Urinary bladder (tissue), 4 donors: ENCODE measurements at places on chromosomes 13 and 19. TPM values are rescaled to one million over a fixed set of nuclear protein-coding genes. Genes with fewer than 3 reads are reported as not detected.
A peak's percentile ranks its signal among the peaks of the same experiment; 100 is the strongest.

DNA sequence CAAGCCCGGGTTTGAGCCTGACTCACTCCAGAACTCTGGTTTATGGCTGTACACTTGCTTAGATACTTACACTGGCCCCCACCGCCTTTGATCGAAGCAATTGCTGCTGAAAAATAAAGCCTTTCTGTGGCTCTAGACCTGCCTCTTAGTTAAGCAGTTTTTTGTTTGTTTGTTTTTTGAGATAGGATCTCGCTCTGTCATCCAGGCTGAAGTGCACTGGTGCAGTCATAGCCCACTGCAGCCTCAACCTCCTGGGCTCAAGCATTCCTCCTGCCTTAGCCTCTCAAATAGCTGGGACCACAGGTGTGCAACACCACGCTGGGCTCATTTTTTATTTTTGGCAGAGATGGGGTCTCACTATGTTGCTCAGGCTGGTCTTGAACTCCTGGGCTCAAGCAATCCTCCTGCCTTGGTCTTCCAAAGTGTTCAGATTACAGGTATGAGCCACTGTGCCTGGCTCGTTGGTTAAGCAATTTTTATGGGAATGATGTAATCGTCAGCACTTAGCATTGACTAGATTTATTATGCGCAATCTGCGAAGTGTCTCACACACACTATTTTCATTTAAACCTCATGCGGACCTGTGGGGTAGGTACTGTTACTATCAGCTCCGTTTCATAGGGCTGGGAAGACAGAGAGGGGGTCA, 22.2 kb downstream of the PPP2R1A start:
- DNase-seq, result no peak

Gene KL
- polyA plus RNA-seq, result 4.1 TPM

GRCh38 chr19:16829010-16829821, at the start of gene SIN3B:
Gene SIN3B, plus strand, starts transcription at chr19:16829398. Its CDS starts 23 bp downstream, at chr19:16829421.
- DNase-seq, result peak; percentile 57

DNA sequence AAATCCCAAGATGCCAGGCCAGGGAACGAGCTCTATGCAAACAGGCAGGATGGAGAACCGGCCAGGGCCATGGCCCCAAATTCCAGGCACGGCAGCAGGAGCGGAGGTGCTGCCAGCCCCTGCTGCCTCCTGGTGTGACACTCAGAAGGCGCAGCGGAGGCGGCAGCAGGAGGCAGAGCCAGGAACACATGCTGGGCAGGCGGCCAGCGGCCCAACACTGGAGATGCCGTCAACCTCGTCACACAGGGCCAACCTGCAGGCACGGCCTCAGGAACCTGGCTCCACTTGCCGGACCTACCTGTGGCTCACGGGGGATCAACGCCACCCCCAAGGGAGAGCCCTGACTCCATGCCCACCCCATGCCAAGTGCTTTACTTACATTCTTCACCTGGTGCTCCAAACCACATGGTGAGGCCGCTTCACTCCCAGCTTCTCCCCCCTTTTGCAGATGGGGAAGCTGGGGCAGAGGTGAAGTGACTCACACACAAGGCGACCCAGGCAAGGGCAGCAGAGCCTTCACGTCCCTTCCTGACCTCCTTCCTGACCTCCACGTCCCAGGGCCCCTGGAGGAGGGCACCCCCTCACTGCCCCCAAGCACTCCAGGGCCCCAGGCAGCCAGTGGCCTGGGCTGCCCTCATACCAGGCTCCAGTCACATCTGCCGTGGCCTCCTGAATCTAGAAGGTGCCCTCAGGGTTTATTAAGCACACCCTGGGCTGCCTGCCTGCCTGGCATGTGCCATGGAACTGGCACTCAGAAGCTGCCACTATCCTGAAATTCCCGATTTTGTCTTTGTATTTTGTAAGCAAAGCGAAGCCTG, 43.5 kb downstream of the GGACT start:
- no peak for DNase-seq

GRCh38 chr13:112063807-112064206, 3.1 kb upstream of the SOX1 start:
- no peak for DNase-seq

- DNase-seq, result no peak
Measured at GRCh38 chr13:45178349-45179162, 22.3 kb downstream of the KCTD4 start.

GRCh38 chr13:34459856-34460255, 482.2 kb upstream of the NBEA start:
- no peak for DNase-seq

Gene PAK4
- polyA plus RNA-seq, result 33.1 TPM

- no peak for DNase-seq
Measured at GRCh38 chr19:3544742-3545668, 6.0 kb downstream of the TEKTIP1 start.

- DNase-seq, result no peak
Measured at GRCh38 chr13:111789420-111789819, 277.5 kb upstream of the SOX1 start.

Gene PLIN3
- 74.9 TPM for polyA plus RNA-seq

DNA sequence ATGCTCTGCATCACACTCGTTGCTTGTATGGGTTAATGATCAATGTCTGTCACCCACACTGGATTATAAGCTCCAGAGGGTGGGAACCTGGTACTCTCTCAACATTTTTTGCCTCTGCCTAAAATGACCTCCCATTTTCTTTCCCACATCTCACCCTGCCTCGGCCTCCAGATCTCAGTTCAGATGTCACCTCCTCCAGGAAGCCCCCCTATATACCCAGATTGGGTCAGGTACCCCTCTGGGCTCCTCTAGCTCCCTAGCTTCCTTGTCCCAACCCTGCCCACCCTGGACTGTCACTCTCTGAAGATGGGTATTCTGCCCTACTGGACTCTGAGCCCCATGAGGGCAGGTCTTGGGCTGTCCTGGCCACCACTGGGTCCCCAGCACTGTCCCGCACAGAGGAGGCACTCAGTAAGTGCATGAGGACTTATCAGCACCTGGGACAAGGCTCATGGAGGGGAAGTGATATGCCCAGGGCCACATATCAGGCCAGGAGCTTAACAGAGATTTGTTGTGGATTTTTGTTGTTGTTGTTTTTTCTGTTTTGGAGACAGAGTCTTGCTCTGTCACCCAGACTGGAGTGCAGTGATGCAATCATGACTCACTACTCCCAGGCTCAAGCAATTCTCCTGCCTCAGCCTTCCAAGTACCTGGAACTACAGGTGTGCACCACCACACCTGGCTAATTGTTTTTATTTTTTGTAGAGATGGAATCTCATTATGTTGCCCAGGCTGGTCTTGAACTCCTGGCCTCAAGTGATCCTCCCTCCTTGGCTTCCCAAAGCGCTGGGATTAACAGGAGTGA, 23.8 kb downstream of the PRKD2 start:
- DNase-seq, result no peak

Gene GRK1
- 0.03 TPM for polyA plus RNA-seq

GRCh38 chr13:67914535-67914934, 684.4 kb upstream of the PCDH9 start:
- no peak for DNase-seq

DNA sequence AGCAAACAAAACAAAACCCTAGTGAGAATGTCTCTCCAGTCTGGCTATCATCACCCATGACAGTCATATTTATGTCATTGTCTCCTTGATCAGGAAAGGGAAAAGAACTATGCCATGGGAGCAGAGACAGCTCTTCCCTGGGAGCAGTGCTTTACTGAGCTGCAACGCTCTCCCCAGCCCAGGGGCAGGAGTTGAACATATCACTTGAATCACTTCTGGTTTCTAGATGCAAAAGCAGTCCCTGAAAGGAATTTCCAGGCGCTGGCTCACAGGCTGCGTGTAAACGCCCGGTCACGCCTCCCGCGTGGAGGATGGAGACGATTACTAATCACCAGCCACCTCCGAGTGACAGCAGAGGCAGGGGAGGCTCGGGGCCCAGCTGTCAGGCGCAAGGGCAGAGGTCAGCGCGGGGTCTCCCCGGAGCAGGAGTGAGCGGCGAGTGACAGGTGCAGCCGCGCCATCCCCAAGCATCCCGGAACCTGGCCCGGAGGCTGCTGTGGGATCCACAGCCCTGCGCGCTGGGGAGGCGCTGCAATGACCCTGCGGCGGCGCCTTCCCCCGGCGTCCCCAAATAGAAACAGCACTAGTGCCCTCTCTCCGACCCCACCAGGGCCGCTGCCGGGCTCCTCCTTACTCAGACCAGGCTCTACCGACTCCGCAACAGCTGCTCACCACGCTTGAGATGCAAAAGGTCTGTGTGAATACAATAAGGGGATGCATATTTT, 23.5 kb upstream of the DCLK1 start:
- no peak for DNase-seq

Gene ZNF229
- polyA plus RNA-seq, result 3.4 TPM

Gene GPR4
- 3.7 TPM for polyA plus RNA-seq

Gene ZNF296
- polyA plus RNA-seq, result 0.65 TPM

Gene ZNF708
- polyA plus RNA-seq, result 3.7 TPM

Gene FOXA3
- polyA plus RNA-seq, result 0.11 TPM

Gene PSG2
- polyA plus RNA-seq, result not detected

GRCh38 chr13:32135655-32136054, 104.1 kb downstream of the FRY start:
- no peak for DNase-seq

GRCh38 chr13:23928985-23929384, 31.7 kb upstream of the C1QTNF9B start:
- no peak for DNase-seq

DNA sequence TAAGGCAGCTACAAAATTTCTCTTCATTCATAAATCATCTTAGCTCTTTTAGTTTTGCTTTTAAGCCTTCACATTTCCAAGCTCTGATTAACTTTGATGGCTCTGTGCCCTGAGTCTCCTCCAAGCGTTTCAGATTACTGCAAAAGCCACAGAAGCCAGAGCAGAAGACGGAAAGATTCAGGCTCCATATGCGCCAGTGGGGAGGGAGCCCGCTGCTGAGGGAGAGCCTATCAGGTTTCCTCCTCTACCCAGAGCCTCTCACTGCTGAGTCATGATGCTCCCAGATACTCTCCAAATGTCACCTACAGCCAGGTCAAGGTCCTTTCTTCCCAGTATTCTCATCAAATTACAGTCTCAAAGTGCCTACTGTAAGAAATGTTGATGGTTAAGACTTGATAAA, 193.6 kb downstream of the RAP2A start:
- peak; percentile 48 for DNase-seq

GRCh38 chr13:26600343-26600742, 42.9 kb downstream of the WASF3 start:
- no peak for DNase-seq

DNA sequence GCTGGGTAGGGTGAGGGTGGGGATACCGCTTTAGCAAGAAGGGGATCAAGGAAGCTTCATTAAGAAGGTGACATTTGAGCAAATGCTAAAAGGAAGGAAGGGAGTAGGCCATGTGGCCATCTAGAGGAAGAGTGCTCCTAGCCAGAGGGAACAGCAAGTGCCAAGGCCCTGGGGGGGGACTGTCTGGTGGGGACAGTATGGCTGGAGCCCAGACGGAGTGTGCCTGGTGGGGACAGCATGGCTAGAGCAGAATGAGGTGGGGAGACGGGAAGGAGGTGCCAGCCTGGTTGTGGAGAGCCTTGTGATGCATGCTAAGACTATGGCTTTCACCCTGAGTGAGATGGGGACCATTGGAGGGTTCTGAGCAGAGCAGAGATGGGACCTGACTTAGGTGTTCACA, 2.1 kb upstream of the TGFB1 start:
- DNase-seq, result no peak

DNA sequence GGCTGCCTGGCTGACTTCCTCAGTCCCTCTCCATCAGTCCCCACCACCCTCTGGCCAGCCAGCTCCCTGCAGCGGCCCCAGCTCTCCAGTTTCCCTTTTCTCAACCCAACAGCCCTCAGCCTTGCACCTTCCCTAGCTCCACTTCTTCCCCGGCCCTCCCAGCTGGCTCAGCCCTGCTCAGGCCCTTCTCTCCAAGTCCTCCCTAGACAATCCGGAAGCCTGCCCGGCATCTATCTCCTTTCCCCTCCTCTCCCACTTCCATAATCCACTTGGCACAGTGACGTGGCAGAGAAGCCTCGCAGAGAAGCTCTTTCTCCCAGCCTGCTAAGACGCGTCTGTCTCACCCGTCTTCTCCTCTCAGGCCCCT, 1.1 kb downstream of the UBXN6 start:
- peak; percentile 21 for DNase-seq

Gene LCP1
- polyA plus RNA-seq, result 26.7 TPM

DNA sequence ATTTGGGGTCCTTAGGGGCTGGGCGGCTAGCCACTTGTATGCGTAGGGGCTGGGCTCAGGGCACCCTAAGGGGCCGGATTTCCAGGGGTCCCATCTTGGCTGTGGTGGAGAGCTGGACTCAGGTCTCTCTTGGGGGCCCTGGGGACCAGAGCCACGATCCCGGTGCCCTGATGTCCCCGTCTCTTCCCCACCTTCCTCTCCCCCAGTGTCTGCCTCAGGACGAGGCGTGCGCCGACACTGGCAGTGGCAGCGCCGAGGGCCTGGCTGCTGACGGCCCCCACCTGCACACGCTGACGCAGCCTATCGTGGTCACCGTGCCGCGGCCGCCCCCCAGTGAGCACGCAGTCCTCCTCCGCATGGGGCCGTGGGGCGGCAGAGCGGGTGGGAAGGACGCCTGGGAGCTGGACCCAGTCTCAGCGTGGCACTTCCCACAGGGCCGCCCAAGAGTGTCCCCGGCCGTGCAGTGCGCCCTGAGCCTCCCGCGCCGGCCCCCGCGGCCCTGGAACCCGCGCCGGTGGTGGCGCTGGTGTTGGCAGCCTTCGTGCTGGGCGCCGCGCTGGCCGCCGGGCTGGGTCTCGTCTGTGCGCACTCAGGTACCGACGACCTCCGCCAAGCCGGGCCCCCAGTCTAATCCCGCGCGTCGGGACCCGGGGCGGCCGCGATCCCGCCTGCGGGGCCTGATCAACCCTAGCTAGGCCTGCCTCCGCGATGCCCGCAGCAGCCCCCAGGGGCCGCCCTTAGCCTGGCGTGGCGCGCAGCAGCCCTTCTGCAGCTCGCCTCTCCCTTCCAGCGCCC, 2.7 kb upstream of the SNAPC2 start:
- DNase-seq, result no peak

DNA sequence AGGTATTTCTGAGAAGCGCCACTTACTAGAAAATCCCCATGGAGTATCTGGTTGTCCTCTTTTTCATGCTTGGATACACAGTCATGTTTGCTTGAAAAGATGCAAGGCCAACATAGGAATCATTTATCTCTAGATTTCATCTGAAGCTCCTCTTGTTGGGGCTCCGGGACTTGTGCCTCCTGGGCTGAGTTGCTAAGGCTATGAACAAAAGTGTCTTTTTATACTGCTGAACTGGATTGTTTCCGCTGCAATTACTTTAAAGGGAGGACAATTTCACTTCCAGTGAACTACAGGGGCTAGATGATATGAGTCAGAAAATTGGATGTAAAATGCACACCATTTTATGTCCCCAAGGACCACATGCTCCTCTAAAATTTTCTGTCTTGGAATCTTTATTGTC, 114.1 kb downstream of the TNFSF13B start:
- DNase-seq, result no peak

- DNase-seq, result no peak
Measured at GRCh38 chr13:58434943-58435342, 803.4 kb downstream of the PCDH17 start.

Gene C13orf42
- polyA plus RNA-seq, result not detected

Gene DAND5
- not detected for polyA plus RNA-seq

DNA sequence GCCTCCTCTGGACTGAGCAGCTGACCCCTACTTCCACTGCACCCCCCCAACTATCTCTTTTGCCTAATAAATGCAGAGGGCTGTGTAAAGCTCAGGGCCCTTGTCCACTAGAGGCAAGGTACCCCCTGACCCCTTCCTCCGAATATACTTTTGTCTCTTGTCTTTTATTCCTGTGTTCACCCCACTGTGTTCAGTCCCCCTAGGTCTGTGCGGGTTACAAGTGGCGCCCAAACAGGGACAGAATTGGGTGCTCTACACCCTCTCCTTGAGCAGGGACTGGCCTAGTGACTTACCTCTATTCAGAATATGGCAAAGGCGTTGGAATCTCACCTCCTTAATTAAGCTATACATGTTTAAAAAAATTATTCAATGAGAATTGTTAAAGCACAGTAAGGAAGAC, 15.0 kb downstream of the ZNF350 start:
- no peak for DNase-seq

Gene FPR2
- polyA plus RNA-seq, result 4.9 TPM
